ENCODE measurements at places on chromosomes 13 and 19.

DNA sequence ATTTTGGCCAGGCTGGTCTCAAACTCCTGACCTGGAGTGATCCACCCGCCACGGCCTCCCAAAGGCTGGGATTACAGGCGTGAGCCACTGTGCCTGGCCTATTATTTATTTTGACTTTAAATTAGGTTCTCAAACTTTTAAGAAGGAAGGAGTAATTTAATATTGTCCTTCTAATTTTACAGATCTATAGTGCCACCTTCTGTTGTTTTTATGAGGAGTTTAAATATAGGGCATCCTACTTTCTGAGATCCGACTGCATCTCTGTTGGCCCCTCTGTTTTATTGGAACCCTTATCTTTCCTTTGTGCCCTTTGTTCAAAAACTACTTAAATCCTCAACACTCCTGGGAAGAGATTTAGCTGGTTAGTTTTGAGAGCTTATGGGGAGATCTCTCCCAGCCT lies 25.4 kb upstream of the ZMYM5 start:
- DNase-seq = no peak

GRCh38 chr13:99075268-99076191 lies 97.7 kb upstream of the DOCK9 start:
- DNase-seq = no peak

- DNase-seq = no peak
Measured at GRCh38 chr13:44929692-44930091, 59.6 kb downstream of the NUFIP1 start.

DNA sequence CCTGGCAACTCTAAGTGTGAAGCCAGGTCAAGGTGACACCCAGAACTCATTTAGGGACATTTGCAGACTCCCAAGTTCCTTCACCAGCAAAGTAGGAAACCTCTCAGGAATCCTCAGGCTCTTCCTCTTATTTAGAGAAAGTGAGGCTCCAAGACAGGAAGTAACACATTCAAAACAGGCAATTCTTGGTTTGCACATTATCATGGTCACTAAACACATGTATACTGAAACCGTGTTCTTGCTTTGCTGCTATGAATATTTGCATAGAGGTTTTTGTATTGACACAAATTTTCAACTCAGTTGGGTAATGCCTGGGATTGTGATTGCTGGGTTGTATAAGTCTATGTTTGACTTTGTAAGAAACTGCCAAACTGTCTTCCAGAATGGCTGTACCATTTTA lies 13.2 kb upstream of the URI1 start:
- no peak for DNase-seq

GRCh38 chr19:16180611-16181010 lies 4.6 kb upstream of the FAM32A start:
- DNase-seq = no peak

GRCh38 chr13:51772781-51773180 lies 31.2 kb downstream of the DHRS12 start:
- no peak for DNase-seq

DNA sequence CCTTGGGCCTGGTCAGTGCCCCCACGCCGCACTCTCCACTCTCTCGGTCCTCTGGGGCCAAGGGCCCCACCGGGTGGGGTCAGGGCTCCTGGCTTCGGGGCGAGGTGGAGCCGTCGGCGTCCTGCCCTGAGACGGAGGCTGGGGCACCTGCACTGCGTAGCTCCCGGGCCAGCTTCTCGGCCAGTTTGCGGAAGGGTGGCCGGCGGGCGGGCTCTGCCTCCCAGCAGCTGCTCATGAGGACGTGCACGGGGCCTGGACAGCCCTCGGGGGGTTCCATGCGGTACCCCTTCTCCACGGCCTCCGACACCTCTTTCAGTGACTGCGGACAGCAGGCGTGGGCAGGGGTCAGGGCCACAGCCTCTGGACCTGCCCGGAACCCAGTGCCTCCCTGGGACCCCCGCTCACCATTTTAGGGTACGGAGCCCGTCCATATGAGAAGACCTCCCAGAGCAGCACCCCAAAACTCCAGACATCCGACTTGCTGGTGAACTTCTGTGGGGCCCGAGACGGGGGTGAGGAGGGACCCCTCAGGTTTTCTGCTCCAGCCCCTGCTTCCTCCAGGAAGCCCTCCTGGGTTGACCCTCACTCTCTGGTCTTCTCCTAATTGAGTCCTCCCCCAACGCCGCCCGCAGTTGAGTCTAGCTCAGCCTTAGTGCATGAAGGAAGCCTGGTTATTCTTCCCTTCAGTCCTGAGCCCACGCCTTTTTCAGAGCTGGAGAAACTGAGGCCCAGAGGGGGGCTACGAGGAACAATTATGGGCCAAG lies 6.3 kb upstream of the RAX2 start:
- DNase-seq = no peak

DNA sequence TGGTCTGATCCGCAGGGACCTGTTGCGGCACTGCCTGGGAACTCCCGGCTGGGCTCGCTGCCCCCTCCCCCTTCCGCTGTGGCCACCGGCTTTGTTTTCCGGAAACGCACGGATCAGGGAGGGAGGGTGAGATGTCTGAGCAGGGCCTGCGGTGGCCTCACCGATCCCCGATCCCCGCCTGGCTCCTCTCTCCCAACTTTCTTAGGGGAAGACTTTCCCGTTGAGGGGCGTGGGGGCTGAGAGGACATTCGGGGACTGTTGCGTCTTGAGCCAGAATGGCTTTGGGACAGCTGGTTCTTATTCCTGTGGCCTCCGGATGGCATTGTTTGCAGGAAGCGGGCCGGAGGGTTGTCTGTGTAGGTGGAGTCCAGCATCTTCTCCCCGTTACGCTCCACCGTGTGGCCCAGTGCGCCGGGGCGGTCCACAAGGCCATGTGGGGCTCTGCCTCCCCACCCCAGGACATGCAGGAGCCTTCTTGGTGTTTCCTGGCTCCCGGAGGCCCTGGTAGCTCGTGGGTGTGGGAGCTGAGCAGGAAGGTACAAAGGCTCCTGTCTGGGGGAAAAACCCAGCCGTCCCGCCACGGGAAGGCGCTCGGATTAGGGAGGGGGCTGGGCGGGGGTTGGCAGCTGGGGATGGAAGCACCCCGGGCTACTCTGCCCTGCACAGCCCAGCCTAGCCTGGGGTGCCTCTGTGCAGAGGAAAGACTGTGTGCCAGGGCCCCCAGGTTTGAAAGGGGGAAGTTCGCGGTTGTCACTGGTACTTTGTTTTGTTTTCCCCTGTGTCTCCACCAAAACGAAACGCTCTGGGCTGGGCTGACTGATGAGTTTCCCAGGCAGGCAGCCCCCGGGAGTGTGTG lies 1.3 kb downstream of the CSNK1G2 start:
- DNase-seq = peak; percentile 71

DNA sequence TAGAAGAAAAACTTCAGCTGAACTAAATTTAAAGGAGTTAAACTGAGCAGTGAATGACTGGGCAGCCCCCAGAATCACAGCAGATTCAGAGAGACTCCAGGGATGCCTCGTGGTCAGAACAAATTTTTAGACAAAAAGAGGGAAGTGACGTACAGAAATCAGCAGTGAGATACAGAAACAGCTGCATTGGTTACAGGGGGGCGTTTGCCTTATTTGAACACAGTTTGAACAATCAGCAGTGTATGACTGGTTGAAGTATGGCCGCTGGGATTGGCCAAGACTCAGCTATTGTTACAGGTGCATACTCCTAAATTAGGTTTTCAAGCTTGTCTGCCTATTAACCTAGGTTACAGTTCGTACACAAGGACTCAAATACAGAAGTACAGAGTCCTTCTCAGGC lies 2.2 kb upstream of the SPRYD7 start:
- no peak for DNase-seq

DNA sequence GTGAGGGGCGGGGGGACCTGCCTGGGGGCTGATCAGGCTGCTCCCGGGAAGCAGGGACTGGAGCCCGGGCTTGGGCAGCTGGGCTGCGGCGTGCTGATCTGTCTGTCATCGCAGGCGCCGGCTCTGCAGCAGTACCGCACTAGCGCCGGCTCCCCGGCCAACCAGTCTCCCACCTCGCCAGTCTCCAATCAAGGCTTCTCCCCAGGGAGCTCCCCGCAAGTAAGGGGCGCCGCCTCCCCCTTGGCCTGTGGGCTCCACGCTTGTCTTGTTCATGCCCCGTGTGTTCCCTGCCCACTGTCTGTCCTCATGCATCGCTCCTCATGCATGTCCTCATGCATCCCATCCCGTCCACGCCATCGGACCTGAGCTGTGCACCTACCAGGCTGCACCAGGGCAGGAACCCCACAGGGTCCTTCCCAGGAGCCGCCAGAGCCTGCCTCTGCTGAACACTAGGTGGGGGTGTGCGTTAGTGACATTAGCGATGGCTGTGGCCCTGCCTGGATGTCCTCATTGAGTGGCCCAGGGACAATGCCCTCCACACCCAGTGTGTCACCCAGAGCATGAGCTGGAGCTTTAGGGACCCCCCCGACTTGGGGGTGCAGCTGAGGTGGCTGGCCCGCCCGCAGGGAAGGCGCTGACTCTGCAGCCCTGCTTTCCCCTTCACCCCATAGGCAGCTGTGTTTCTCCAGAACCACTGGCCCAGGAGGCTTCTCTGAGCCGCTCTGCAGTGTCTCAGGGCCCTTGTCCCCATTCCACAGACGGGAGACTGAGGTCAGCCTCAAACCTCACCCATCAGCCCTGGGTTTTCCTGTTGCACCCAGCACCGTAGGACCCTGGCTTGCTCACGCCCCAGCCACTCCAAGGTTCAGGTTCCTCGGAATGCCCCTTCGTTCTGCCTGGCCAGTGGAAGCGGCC lies 19.5 kb downstream of the COMP start:
- DNase-seq = no peak

GRCh38 chr19:6241680-6242377 lies 37.9 kb downstream of the MLLT1 start:
- DNase-seq = no peak

- no peak for DNase-seq
Measured at GRCh38 chr13:29693275-29693945, 97.9 kb upstream of the SLC7A1 start.

DNA sequence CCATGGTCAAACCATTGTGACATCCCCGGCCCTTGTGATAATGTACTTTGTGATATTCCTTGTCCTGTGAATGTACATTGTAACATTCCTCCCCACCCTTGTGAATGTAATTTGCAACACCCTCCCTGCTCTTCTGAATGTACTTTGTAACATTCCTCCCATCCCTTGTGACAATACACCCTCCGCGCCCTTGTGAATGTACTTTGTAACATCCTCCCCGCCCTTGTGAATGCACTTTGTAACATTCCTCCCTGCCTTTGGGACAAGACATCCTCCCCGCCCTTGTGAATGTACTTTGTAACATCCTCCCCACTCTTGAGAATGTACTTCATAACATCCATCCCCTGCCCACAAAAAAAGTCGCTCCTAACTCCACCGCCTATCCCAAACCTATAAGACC lies 17.1 kb downstream of the ZNF846 start:
- no peak for DNase-seq

DNA sequence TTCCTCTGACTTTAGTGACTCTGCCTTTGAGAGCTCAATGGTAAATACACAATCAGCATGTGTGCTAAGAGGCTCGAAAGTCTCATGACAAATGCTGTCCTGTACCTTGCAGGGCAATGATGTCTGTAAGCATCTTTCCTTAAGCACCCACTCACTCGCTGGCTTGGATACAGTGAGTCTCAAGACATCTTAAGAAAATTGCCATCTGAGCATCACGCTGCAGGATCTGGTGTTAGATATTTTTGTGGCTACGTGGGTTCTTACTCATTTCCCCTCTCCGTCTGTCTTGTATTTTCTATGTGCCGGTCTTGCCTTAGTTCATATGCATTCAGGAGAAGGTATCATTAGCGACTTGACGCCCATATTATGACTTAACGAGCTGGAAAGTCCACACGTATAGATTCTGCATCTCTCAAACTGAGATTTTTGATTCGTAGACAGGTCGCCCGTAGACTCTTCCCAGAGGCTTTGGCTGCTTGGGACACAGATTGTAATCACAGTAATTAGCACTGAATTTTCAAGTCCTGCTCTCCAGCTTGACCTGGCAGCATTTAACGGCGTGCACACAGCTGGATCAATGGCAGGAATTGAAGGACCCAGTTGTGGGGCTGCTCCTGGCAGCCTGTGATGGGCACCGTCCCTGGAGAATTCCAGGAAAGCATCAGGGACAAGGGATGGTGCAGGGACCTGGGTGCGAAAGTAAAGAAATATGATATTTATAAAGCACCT lies 231.2 kb downstream of the ZIC5 start:
- no peak for DNase-seq

- DNase-seq = no peak
Measured at GRCh38 chr13:50123002-50123401, 107.8 kb downstream of the KCNRG start.

DNA sequence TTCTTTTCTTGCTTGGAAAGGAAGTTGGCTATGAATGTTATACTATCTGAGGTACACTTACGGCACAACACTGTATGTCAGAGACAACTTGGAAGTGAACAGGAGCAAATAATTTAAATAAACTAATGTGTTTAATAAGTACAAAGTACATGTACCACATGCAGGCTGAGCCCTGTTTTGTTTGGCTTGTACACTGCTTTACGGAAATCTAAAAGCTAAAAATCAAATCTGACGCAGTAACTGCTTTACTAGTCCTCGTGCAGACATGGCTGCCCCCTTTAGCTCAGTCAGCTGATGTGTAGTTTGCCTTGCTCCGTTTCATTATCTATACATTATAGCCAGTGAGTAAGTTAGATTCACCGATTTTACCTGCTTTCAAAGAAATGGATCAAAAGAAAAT lies 36.5 kb downstream of the TDRD3 start:
- no peak for DNase-seq
